Lung (tissue), 17 donors: ENCODE measurements at places on chromosomes 4 and X.

DNA sequence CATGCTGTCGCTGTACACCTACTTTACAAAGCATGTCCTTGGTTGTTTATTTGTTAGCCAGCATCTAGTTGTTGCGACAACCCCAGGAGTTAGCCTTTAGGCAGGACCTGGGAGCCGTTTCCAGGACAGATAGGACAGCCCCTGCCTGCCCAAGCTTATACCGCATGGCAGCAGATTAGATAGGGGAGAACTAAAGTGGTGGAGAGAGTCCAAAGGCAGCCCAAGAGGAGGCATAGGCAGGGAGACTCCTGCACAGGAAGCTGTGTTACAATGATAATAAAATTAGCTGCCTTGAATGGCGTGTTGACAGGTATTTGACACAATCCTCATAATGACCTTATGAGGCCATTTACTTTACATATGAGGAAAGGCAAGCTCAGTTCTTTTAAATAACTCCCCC lies 13.0 kb downstream of the NSDHL start:
- no peak for DNase-seq

DNA sequence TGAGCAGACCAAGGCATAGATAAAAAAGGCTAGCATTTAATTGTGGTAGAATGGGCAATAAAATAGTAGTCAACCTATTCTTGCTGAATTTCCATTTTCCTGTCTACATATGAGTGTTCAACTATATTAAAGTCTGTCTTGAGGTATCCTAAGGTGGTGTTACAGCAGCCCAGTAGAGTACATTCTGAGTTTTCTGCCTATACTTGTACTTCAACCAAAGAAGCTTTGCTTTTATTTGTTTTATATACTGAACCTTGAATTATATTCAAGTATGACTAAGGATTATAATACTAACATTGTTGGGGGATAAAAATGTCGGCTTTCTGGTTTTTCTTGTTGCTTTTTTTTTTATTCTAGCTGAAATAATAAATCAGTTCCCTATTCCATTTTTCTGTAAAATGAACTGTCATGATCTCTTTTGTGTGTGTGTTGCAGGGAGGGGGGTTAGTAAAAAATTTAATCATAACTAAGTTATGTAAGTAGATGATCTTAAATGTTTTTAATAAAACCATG lies 106.7 kb downstream of the PDLIM5 start:
- peak; percentile 17 for DNase-seq

DNA sequence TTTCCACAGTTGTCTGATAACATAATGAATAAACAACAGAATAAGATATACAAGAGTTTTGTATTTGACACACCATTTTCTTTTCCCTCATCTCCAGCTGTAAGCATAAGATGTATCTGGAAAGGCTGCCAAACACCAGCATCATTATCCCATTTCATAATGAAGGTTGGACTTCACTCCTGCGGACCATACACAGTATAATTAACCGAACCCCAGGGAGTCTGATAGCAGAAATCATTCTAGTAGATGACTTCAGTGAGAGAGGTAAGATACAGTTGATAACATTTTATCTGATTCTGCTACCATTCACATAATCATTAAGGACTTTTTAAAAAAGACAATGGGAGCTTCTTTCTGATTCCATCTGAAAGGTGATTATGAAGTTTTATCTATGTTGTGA lies 535.2 kb downstream of the GALNTL6 start:
- DNase-seq: no peak

DNA sequence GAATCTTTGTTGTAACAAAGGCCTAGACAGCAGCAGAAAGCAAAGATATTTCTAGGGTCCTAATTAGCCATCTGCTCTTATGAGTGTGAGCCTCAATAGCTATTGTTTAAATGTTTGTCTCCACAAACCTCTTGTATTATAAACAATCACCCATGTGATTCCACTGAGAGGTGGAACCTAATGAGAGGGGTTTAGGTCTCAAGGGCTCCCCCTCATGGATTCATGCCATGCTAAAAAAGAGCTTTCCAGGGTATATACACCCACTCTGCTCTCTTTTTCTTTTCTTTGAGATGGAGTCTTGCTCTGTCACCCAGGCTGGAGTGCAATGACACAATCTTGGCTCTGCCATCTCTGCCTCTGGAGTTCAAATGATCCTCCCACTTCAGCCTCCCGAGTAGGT lies 42.1 kb downstream of the TRIM61 start:
- DNase-seq: no peak

GRCh38 chrX:17814557-17814956 lies 46.5 kb downstream of the RAI2 start:
- no peak for DNase-seq

- peak; percentile 79 for DNase-seq
Observed at GRCh38 chr4:53313510-53313909, 52.4 kb downstream of the SCFD2 start.

- no peak for DNase-seq
Observed at GRCh38 chrX:47927212-47927611, 76.6 kb downstream of the ZNF182 start.

- DNase-seq: no peak
Observed at GRCh38 chr4:18110099-18110498, 88.5 kb upstream of the LCORL start.

DNA sequence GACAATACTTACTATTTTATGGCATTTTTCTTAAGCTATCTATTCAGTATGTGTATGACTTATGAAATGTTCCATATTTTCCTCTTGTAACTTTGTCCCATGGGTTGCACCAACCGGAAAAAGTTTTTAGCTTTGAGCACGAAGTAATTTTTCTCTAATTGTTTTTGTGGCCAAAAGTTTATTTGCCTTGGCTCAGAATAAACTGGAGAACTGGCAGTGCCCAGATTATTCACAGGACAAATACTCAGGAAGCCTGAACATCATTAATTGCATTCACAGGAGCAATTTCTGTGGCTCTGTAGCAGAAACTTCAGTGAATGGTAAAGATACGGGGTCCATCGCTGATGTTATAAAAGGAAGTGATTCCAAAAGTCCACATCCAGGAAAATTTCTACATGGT lies 184.5 kb downstream of the ARHGAP10 start:
- DNase-seq: no peak

GRCh38 chr4:38322714-38323113 lies 341.3 kb upstream of the KLF3 start:
- peak; percentile 73 for DNase-seq

GRCh38 chr4:27101126-27101525 lies 240.5 kb downstream of the STIM2 start:
- no peak for DNase-seq

GRCh38 chr4:129176864-129177263 lies 80.9 kb downstream of the C4orf33 start:
- no peak for DNase-seq

DNA sequence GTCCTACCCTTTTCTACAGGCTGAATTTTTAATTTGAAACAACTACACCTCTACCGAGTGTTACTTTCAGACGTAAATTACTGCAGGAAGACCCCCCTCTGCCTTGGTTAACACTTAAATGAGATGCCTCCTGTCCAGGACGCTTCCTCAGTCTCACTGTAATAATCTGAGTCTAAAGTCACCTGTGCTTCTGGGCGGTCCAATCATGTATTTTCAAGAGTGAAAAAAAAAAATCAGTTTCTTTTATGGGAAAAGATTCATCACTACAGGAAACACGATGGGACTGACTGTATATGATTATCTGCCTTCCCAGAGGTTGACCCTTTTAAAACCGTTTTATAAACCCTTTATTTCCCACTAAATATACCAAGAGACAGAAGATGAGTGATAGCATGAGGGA lies 776 bp downstream of the RBM47 start:
- no peak for DNase-seq

- DNase-seq: no peak
Observed at GRCh38 chr4:151801547-151802516, 41.0 kb upstream of the GATB start.

DNA sequence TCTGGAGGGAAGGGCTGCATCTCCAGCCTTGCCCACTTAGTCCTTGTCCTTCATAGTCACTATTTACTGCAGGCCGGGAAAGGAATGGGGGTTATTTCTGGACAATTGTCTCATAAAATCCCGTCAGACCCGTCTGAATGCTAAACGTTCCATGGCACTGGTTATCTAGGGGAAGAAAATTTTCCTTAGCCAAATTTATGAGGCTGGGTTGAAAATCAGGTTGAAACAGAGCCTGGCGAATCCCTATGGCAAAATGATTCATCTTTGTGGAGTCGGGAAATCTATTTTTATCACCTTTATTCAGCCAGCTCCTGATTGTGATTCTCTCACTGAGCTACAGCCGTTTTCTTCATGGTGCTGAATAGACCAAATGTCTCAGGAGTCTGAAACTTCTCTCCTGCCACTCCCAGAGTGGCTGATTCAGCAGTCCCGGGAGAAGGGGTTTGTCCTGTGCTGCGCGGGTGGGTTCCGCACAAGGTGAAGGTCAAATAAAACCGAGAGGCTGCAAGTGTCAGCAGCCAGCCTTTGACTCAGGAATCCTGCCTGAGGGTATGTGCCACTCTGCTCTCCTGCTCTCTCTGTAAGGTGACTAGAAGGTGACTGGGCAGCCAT lies 1.0 kb downstream of the LIMCH1 start:
- DNase-seq: peak; percentile 54

GRCh38 chrX:72120837-72121236 lies 10.9 kb downstream of the RTL5 start:
- no peak for DNase-seq
